ENCODE measurements at places on chromosomes 12 and 14.

GRCh38 chr12:18345021-18345735, 83.9 kb downstream of the PIK3C2G start:
- no peak for DNase-seq

DNA sequence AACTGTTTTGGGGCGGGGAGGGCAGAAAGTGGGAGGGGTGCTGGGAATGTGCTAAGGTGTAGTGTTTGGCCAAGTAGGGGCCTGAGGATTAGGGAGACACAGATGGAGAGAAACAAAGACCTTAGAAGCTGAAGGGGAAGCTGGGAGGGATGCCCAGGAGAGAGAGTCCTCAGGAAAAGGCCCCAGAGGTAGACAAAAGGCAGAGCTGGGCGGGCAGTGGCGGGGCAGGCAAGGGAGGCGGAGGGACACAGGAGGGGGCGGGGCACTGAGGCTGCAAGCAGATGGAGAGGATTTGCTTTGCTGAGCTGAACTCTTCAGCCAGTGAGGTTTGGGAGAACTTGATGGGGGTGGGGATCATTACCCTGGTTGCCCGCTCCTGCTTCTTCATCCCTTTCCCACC, 2.8 kb downstream of the PTMS start:
- DNase-seq = peak; percentile 75

DNA sequence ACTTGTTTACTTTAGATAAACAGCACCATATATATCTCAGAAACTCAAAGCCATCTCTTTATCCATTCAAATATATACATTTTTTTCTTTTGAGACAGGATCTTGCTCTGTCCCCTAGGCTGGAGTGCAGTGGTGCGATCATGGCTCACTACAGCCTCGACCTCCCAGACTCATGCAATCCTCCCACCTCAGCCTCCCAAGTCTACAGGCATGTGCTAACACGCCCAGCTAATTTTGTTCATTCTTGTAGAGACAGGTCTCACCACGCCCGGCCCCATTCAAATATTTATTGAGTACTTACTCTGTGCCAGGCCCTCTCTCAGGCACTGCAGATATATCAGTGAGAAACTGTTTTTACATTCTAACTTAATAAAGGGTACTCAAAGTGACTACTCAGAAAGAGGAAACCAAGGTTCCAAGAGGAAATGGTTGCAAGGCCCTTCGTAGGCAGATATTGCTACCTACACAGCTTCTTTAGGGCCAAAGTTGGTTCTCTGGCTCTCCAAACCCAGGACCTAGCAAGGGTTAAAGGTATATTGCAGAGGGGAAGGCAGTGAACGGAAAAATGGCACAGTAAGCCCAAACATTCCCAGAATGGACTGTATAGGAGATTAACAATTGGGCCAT, 2.9 kb downstream of the ATXN3 start:
- DNase-seq = no peak

- peak; percentile 68 for DNase-seq
These were observed 42.8 kb downstream of the KDM2B start for GRCh38 chr12:121537814-121538698.
